ENCODE measurements at places on chromosomes 6 and 20.

DNA sequence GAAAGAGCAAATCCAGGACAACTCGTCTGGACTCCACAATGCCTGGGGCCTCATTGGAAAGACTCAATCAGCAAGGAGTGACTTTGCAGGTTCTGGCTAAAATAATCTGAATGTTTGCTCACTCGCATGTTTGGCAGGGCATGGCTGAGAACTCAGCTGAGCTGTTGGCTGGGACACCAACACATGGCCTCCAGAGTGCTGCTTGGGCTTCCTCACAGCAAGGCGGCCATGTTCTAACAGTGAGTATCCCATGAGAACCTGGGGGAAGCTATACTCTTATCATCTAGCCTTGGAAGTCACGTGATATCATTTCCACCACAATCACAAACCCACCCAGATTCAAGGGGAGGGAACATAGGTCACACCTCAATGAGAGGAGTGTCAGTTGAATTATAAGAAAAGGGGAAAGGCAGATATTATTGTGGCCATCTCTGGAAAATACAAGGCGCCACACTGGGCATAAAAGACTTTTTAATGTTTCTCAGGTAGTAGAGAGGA is 23.1 kb upstream of the SHLD1 start:
- no peak for DNase-seq

- no peak for DNase-seq
These were observed 28.2 kb downstream of the PDRG1 start for GRCh38 chr20:31923388-31924331.

GRCh38 chr6:568954-569523 is 87.9 kb downstream of the HUS1B start:
- no peak for DNase-seq

DNA sequence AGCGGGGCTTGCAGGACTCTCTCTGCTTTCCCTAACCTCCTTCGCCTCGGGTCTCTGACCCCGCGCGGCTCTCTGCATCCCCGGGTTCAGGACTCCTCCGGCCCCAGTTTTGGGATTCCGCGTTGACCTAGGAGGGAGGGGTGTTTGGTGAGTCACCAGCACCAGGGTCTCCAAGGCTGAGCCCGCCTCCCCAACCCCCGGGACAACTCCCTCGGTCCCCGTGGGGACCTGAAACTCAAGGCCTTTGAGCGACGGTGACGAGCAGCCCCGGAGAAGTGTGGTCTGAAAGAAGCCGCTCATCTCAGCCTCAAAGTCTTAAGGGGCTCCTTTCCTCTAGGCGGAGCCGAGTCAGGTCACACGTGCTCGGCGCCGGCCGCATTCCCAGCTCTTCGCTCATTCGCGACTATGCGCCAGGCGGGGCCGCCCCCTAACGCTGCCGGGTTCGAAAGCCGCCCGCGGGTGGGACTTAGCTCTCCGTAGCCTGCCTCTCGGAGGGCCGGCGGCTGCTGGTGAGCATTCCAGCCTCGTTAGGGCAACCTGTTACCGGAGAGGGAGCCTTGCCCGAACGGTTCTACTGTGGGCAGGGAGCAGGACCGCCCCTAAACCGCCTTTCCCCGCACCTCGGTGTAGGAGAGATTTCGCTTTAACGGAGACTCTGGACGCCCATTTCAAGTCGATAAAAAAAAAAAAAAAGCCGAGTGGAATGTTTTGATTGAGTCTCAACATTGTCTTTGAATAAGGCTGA is 3.0 kb upstream of the PRDM13 start:
- no peak for DNase-seq

- no peak for DNase-seq
These were observed 43.4 kb downstream of the TAF8 start for GRCh38 chr6:42093582-42094329.

GRCh38 chr6:44219053-44219814 is 2.5 kb downstream of the MYMX start:
- peak; percentile 93 for DNase-seq

DNA sequence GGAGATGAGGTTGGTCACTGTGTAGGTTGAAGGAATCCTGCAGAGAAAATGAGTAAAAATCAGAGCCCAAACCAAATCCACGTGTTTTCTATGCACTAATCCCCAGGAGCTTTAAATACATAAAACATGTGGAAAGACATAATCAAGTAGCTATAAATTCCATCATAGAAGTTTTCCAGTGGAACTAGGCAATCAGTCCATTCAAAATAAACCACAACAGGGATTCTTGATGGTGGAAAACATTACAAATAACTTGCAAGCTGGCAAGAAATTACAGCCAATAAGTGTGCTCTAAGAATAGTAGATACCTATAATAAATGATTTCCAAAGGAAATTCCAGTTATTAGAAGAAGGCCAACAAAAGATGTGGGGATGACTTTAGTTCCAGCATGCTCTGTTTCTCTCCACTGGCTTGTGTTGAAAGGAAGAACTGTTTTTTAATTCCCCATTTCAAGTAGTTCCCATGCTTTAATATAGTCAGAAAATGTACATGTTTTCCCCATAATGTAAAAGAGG is 49.8 kb upstream of the ADGRG6 start:
- no peak for DNase-seq

DNA sequence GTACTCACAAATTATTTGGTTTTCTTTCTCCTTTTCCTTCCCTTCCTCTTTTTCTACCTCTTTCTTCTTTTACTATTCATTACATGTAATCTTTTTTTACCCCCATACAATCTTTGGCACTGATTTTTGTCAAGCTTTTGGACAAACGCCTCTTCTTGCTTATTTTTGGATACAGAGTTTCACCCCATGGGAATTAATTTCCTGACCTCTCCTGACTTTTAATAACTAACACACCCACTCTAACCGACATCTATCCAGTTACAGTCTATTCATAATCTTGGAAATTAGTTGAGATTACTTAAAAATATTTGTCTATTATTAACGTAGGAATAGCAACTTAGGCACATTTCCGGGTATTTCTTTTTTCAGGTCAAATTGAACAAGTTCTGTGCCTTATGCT is 101.2 kb downstream of the HDGFL1 start:
- no peak for DNase-seq

- DNase-seq: no peak
These were observed 20.3 kb downstream of the TTBK1 start for GRCh38 chr6:43263314-43264178.

DNA sequence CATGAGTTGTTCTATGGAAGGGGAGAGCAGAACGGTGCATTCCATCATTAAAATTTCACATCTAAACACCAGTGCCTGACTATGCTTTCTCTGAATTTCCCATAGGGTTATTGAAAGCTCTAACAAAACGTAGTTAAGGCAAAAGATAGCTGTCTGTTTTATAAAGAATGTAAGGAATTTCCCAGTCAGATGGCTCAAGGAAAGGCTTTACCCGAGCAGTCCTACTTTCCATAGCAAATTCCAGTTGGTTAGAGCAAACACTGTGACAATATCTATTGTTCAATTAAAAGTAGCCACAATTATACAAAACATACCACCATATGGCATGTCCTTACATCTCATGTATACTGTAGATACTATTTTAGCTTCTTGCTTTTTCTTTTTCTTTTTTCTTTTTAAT is 1059.5 kb upstream of the FLRT3 start:
- DNase-seq: no peak

DNA sequence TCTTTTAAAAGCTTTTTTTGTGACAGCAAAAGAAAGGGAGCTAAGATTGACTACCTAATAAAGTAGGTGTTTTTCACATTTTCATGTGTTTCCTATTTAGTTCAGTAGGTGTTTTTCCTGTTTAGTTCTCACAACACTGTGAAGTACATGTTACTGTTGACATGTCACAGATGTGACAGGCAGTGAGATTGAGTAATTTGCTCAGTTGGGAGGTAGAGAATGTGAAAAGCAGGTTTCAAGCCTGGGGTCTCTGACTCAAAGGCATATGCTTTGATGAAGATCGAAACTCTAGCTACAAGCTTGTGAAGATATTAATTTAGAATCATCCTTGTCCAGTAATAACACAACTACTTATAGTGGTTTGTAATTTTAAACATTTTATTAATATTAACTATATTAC is 43.1 kb downstream of the SLX4IP start:
- no peak for DNase-seq

GRCh38 chr6:52306972-52307870 is 22.7 kb upstream of the MCM3 start:
- DNase-seq: no peak

- no peak for DNase-seq
These were observed 850 bp upstream of the HECA start for GRCh38 chr6:139134064-139134395.

GRCh38 chr6:119856136-119856535 is 506.6 kb upstream of the MAN1A1 start:
- no peak for DNase-seq

DNA sequence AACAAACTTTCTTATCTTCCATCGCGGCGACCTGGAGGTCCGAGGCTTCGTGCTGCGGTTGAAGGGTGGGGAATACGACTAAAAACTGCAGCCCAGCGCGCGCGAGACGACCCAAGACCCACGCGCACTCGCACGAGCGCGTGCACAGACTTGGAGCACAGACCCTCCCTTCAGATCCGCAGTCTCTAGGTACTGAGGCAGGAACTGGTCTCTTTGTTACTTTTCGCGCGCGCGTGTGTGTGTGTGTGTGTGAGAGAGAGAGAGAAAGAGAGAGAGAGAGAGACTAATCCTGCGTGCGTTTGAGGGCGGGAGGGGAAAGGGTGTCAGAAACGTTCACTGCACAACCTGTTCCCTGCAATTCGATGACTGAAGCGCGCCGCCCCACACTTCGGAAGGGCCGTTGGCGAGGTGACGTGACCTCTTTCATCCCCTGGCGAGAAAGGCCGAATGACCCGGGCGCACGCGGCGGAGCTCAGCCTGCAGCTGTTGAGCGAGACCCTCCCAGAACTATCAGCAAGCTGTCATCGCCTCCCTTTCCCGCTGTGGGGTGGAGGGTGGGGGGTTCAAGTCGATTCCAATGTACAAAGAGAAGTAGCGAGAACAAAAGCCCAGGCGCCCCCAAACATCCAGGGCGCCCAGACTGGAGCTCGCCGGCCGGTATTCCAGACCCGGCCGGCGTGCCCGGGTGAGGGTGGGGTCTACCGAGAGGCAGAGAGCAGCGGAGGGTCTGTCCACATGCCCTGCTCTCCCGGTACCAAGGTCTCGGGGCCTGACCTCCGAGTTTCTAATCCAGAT is 1.5 kb upstream of the TUBB2B start:
- no peak for DNase-seq

DNA sequence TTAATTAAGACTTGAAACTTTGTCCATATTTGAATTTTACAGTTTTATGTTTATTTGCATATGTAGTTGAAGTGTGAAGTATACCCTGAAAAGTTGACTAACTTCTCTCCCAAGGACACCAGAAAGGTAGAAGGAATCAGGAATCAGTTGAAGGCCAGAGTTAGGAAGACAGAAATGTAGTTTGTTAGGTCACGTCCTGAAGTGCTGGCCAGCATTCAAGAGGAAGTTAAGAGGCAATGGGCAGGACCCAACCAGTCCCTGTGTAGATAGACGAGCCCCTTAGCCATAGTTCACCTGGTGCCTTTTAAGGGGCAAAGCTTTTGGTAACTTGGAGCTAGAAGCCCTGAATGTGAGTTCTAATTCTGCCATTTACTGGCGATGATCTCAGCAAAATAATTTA is 250.4 kb upstream of the KCNQ5 start:
- no peak for DNase-seq

GRCh38 chr6:159137676-159138075 is 31.5 kb upstream of the FNDC1 start:
- no peak for DNase-seq

DNA sequence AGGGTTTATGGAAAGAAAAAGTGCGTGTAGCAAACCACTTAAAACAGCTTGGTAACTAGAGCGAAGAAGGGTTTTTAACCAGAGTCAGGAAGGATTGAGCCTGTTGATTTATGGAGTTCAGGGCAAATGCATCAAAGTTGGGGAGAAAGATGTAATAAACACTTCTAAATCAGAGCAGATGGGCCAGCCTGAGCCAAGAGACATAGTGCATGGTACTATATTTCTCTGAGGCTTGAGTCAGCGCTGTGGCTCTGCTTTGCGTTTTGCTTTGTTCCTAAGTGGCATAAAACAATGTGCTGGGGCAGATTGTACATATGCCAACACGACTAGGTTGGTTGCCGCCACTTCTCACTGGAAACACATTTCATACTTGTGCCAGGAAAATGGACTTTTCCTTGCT is 111.3 kb downstream of the BCKDHB start:
- DNase-seq: no peak

DNA sequence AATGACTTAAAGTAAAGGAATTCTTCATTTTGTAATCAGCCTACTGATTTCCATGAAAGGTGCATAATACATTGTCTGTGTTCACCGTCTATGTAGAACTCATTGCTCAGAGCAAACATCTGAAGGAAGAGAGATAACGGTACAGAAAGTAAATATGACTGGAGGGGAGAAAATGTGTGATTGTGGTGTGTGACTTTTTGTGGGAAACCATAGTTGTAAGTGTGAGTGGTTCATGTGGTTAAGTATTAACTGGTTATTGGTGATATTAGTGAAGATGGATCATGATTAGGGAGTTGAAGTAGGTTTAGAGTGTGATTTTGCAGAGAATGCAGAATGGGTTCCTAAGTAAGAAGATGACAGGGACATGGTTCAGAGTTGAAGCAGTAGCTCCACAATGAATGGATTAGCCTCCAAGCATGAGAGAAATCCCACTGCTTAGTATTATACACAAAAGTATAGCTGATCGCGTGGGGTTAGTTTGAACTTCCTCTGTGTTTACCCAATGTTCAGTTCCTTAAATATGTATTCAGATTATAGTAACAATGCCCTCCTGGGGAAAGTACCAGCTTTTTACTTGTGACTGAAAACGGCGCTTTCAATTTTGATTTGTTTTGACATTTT is 368.9 kb downstream of the UTRN start:
- DNase-seq: no peak

DNA sequence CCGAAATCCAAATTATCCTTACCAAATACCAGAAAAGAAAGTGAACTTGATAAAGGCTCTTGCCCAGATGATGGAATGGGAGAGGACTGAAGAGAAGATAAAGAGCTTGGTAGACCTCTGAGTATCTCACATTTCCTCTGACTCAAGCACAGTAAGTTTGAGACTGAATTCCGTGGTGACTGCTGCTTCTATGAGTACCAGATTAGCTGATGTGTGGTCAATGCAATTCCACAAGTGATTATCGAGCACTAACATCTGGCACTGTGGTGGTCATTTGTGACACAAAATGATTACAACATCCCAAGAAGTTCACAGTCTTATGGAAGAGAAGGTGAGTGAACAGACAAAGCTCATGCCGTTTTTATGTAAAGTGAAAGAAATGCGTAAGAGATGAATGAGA is 2.6 kb upstream of the RPS6KA2 start:
- no peak for DNase-seq

- DNase-seq: no peak
These were observed 11.3 kb downstream of the DIDO1 start for GRCh38 chr20:62914970-62915457.

GRCh38 chr20:1907586-1907985 is 12.4 kb downstream of the SIRPA start:
- no peak for DNase-seq

DNA sequence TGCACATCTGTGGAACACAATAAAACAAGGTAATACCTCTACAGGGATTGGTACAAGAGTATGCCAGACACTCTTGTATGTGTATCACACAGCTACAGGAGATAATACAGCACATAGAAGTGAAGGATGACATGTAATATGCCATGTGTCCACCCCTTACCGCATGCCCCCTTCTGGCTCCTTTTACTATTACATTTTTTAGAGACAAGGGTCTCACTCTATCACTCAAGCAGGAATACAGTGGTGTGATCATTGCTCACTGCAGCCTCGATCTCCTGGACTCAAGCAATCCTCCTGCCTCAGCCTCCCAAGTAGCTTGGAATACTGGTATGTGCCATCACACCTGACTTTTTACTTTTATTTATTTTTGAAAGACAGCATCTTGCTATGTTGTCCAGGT is 4.2 kb upstream of the NCR3 start:
- no peak for DNase-seq

Data from osteocyte (in vitro differentiated cells).